ENCODE measurements at places on chromosomes 11 and 22.

DNA sequence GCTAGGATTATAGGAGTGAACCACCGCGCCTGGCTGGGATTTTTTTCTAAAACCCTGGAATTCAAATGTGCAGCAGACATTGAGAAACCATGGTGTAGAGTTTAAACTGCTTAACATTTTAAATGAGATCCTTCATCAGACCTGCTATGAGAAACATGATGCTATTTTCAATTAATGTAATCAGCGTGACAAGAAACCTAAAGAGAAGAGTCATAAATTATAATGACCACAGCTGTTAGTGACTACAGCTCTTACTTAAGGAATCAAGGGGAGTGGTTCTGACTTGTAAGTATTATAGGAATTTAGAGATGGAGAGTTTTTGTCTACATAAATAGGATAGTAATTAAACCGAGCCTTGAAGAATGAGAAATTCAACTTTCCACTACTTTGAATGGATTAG lies 170.6 kb downstream of the BARX2 start:
- DNase-seq, result no peak

- DNase-seq, result no peak
Measured at GRCh38 chr11:5564259-5565019, 16.1 kb upstream of the OR52H1 start.

DNA sequence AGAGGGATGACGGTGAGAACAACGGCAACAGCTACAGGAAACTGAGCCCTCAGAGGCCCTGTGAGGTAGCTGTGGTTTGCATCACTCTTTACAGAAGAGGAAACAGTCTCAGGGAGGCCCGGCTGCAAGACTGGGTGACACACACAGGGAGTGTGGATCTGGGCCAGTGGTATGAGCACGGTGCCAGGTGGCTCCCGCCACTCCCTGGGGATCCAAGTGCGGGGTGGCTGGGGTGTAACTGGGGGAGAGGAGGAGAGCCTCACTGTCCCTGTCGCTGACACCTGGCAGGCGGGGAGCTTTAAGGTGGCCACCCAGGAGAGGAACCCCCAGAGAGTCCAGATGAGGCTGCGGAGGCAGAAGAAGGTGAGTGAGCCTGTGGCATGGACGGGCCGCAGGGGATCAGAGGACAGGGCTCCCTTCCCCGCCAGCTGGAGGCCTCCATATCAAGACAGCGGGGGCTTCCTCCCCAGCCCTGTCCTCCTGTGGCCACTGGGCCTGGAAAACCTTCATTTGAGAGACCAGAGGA lies 5.6 kb downstream of the RGL4 start:
- DNase-seq, result no peak

DNA sequence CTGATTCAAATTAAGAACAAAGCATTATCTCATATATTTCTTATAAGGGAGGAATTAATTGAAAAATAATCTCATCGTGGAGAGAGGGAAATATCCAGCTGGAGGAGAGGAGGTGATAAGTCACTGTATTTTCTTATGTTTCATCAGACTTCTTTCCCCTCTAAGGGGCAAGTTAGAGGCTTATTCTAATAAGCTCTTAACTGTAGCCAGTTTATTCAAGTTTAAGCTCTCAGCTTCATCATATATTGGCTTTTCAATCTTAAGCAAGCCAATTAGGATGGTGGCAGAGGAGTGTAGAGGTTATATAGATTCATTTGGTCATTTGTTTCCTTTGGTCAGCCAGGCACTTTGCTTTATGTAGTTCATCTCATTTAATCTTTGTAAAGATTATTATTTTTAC lies 256.7 kb downstream of the GRM5 start:
- DNase-seq, result no peak

DNA sequence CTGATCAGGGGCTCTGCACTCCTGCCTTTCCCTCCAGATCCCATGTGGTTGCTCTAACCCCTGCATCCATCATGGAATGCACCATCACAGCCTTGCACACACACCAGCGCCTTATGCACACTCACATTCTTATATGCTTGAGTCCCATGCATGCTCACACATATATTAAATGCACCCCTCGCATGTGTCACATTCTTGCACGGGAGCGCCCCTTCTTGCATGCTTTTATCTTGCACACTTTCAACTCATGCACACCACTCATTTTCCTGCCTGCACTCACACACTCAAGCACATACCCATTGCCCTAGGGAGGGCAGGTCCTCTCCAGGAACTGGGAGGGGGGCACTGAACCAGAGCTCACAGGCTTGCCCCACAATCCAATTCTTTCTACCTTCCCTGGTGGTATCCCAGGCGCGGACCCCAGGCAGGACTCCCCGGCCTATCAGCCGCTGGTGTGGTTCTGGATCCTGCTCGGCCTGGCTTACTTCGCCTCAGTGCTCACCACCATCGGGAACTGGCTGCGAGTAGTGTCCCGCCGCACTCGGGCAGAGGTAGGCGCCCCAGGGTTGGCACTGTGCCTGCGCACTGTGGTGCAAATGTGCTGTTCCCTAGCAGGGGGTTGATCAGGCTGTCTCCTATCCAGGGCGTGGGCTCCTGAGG lies 2.3 kb upstream of the CATSPERZ start:
- no peak for DNase-seq

DNA sequence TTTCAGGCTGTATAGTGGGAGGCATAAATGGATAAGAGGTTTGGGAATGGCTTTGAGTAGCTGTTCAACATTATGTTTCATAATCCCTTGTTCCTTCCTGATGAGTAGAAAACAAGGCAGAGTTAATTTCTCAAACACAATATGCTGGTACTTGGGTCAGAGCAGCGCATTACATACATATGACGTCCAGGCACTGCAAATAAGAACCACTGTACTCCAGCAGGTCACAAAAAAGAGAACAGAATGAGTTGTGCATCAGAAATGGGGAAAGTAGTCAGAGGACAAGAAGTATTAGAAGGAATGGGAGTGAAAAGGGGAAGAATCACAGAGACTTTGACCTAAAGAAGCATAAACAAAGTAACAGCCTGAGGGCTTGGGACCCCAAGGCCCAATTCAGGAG lies 44.0 kb upstream of the RDX start:
- DNase-seq, result no peak

DNA sequence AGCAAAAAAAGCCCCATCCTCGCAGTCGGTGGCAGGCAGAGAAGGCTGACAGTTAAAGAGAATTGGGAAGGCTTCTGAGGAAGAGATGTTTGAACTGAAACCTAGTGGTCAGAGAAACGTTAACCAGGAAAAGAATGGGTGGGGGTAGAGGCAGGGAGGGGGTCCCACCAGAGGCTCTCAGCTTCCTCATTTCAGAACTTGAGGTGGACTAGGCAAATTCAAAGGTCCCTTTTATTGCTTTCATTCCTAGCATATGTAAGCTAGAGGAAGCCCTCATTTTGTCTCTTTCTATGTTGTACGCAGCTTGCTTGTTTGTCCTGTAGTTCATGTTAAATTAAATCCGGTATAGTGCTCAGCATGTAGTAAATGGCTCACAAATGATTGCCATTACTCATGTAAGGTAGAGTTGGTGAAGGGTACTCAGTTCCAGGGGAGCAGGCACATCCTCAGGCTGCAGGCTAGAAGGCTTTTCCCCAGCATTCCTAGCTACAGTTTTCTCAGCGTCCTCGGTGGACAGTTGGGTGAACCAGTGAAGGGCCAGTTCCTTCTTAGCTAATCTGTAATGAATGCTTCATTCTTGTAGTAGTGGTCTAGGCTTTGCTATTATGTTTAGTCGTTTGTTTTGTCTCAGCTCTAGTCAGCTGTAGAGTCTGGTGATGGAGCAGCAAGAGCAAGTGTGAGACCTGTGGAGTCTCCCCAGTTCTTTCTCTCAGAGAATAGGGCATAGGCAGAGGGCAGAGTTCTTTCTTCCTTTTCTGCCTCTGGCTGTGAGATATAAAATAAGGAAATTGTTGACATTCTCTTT lies 58.6 kb downstream of the UVRAG start:
- no peak for DNase-seq

- no peak for DNase-seq
Measured at GRCh38 chr11:12245091-12245490, 132.3 kb upstream of the PARVA start.

DNA sequence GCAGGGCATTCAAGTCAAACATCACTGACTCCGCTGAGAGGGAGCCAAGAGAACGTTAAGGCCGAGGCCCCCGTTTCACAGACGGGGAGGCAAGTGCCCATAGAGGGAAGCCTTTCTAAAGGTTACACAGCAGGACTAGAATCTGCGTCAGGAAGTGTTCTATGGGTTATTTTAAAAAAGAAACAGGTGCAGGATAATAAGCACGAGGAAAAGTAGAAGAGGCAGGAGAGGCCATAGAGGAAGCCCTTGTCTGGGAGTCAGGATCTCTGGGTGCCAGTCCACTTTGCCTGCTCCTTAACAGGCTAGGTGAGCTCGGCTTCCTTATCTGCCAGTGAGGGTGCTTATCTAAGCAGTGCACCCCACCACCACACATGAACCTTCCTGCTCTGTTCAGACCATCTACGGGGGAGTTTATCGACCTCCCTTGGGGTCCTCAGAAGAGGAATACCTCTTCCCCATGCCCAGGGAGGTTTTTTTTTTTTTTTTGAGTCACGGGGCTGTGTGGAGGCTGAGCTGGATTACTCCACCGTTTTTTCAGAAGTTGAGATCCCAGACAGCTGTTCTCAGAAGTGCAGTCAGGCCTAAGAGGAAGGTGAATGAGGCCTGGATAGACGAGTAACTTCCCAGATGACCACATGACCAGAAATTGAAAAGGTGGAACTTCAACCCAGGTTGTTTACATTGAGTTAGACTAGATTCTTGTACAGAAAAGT lies 1.2 kb upstream of the FCHSD2 start:
- DNase-seq, result no peak

GRCh38 chr22:41808400-41808799 lies 7.9 kb downstream of the CCDC134 start:
- no peak for DNase-seq

- DNase-seq, result no peak
Measured at GRCh38 chr11:104524254-104524653, 360.3 kb upstream of the PDGFD start.

DNA sequence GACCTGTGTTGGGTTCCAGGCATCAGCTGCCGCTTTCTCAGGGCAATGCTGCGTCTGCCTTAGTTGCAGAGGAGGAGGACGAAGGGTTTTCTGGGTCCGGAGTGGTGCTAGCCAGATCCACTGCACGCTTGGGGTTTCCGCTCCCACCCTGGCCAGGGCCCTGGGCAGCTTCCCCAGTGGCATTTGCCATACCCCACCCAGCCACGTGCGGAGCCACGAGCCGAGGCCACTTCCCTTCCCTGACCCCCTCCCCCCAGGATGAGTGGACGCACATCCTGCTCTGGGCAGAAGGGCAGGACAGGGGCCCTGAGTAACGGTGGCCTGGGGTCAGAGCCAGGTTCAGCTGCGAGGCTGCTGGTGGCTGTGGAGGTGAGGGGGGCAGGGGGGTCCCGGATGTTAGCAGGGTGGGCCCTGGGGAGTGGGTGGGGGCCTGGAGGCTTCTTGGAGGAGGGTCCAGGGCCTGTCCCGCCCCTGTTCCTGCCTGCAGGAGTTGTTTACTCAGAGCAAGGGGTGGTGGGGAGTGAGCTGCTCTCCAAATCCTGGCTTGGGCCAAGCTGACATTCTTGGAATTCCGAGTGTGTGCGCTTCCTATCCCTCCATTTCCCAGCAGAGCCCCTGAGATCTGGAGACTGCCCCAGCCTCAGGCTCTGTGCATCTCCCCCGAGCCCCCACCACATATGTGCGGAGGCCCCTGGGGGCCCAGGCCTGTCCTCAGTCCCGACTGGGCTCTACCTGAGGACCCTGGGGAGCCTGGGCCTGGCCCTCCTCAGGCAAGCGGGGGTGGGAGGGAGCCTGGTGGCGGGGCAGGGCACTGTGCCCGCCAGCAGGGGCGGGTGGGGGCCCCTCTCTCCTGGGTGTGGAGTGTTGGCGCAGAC lies 1.4 kb downstream of the TSPAN4 start:
- DNase-seq, result peak; percentile 76

GRCh38 chr11:6240781-6241180 lies 1.9 kb downstream of the CNGA4 start:
- no peak for DNase-seq

- DNase-seq, result no peak
Measured at GRCh38 chr22:21591695-21592094, 24.2 kb downstream of the UBE2L3 start.

DNA sequence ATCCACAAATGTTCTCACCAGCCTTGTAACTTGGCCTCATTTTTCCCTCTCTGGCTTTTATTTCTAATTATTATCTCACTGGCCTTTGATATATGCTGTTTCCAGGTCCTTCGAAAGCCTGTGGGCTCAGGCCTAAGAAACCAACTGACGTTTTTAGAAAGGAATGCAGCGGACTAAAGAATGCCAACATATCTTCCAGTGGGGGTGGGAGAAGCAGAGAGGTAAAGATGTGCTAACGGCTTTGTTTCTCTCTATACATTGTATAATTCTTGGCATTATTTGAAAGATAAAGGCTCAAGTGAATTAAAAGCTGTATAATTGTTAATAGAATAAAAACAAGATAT lies 28.2 kb downstream of the OR6Q1 start:
- peak; percentile 80 for DNase-seq

DNA sequence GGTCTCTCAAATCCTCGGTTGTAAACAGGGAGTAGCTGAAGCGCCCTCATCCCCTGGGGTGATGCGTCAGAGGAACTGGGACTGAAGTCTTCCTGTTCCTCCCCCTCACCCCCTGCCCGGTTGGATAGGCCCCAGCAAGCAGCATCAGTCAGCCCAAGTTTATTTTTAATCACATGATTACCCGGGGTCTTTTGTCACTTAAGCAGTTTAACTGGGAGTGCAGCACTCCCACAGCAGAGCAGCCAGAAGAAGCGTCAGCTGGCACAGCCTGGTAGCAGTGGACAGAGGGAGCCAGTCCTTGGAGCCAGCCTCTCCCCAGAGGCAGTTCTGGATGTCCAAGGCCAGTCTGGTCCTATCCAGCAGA lies 342.1 kb downstream of the CTTN start:
- no peak for DNase-seq

DNA sequence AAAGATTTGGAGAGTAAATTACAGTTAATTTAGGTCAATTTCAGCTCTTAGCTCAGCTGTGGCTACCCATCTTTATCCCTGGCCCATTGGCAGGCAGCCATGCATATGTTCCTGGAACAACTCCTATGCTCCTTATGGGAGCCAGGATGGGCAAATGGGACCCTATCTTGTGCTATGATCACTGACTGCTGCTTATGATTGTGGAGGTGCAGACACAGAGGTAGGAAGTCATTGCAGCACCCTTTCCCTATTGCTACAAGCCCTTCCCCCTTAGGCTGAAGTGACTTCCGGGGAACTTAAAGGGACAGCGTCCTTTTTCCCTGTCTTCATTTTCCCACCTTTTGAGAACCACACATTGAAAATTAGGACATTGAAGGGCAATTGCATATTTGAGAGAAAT lies 112.7 kb downstream of the FCHSD2 start:
- DNase-seq, result no peak

DNA sequence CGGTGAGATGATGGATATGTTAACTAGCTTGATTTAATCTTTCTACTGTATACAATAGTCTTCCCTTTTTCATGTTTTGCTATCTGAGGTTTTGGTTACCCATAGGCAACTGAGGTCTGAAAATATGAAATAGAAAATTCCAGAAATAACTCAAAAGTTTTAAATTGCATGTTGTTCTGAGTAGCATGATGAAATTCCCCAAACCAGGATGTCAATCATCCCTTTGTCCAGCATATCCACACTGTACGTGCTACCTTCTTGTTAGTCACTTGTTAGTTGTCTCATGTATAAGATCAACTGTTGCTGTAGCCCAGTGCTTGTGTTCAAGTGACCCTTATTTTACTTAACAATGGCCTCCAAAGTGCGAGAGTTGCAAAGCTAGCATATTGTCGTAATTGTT lies 21.2 kb upstream of the OR10W1 start:
- DNase-seq, result no peak

GRCh38 chr22:41907436-41908401 lies 7.2 kb downstream of the SHISA8 start:
- no peak for DNase-seq

Measured in urothelium cell line (cell line).